ENCODE measurements at places on chromosomes 16 and 17.

- peak; percentile 45 for DNase-seq
Observed at GRCh38 chr17:68378268-68379176, 78.8 kb downstream of the WIPI1 start.

DNA sequence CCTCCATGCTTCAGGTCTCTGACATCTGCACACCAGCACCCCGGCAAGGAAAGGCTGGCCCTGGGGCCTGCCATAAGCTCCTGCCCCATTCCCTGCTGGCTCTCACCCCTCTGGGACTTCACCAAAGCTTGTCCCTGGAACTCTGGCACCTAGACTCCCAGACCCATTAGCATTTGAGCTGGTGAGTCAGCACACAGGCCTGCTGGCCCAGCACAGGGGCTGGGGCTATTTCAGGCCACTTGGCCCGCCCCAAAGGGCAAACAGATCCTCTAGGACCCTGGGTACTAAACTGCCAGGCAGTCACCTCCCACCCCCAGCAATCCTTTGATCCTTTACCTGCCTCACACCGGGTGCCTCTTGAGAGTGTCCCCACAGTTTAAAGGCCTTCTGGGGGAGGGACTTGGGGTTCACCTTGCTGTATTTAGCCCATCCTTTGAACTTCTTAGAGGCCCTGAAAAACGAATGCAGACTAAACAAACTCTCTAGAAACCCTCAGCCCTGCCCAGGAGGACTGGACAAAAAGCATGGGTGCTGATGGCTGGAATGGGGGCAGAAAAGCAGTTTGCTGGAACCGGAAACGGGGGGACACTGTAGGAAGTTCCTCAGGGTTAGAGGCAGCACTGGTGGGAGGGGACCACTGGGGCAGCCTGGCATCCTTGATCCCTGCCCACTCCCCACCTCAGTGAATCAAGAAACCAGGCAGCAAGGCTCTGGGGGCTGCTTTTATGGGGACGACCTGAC is 3.2 kb upstream of the SAMD14 start:
- DNase-seq: no peak

DNA sequence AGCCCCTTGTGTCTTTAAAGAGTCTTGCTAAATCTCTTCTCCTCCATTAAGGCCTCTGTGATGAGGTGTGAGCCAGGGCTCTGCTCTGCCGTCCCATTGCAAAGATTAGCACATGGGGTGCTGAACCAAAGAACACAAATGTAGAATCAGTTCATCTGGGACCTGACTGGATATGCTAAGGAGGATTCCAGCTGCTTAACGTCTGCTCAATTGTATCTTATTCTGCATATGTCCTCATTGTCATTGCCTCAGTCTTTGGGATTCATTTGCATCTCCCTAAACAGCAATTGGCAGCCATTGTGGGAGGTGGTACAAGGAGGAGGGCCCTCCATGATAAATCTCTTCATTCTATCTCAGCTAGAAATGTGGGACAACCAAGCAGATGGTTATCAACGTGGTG is 106.3 kb upstream of the ADAMTS18 start:
- no peak for DNase-seq

- DNase-seq: no peak
Observed at GRCh38 chr16:11583889-11584565, 2.7 kb downstream of the LITAF start.

- no peak for DNase-seq
Observed at GRCh38 chr17:5980941-5981340, 89.2 kb upstream of the WSCD1 start.

GRCh38 chr17:64154717-64155116 is 24.8 kb upstream of the ERN1 start:
- DNase-seq: no peak

DNA sequence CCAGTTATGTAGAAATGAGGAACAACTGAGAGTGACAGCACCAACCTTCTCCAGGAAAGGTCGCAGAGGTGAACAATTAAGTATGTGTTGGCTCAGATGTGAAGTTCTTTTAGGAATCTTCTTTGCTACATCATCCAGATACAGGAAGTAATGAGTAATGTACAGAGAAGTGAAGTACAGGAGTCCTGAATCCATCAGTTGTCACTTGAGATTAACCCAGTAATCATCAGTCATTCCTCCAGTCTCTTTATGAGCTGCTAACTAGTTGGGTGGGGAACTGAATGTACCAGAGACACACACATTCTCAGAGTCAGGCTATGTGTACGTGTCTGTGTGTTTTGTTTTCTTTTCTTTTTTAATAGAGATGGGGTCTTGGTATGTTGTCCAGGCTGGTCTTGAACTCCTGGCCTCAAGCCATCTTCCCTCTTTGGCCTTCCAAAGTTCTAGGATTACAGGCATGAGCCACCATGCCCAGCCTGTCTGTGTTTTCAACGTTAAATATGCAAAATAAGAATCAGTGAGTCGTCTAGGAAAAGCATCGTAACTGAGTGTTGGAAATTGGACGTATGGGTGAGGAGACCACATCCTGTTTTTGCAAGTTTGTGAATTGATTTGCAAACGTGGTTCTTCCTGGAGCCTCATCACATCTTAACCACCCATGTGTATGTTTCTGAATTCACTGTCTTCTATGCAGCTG is 19.9 kb downstream of the ZNF200 start:
- DNase-seq: no peak

- DNase-seq: no peak
Observed at GRCh38 chr17:74432766-74433391, 991 bp downstream of the GPRC5C start.

GRCh38 chr16:11278681-11279628 is 2.2 kb downstream of the PRM1 start:
- DNase-seq: no peak

DNA sequence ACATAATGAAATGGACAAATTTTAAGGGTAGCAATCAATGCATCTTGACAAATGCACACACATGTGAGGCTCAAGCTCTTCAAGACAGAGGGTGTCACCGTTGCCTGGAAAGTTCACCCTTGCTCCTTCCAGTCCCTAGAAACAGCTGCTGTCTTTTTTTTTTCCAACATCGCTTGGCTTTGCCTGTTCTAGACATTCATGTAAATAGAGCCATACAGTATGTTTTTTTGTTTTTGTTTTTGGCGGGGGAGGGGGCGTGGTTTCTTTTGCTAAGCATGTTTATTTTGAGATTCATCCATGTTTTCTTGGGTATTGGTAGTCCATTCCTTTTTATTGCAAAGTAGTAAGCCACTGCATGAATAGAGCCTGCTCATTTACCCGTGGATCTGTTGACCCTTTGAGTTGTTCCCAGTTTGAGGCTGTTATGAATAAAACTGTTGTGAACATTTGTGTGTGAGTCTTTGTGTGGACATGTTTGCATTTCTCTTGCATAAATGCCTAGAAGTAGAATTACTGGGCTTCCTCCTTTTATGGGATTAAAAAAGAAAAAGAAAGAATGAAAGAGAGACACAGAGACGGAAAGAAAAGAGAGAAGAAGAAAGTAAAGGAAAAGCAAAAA is 78.4 kb downstream of the NT5M start:
- DNase-seq: no peak

GRCh38 chr16:63816276-63816675 is 1305.6 kb downstream of the CDH11 start:
- no peak for DNase-seq

- no peak for DNase-seq
Observed at GRCh38 chr16:54159490-54160080, 127.0 kb downstream of the IRX3 start.

DNA sequence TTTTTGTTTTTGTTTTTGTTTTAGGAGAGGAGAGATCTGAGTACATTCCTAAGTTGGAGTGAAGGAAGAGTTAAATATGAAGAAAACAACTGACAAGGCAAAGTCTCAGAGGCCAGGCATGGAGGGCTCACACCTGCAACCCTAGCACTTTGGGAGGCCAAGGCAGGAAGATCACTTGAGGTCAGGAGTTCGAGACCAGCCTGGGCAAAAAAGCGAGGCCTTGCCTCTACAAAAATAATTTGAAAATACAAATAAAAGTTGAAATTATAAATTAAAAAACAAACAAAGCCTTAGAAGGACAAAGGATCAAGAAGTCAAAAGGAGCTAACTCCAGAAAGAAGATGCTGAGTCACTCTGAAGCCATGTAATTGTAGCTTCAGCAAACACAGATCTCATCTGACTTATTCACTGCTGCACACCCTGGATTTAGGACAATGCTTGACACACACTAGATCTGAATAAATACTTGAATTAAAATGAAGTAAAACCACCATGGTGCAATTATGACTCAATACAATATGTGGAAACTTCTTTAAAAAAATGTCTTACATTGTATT is 9.1 kb downstream of the CEP20 start:
- DNase-seq: no peak

DNA sequence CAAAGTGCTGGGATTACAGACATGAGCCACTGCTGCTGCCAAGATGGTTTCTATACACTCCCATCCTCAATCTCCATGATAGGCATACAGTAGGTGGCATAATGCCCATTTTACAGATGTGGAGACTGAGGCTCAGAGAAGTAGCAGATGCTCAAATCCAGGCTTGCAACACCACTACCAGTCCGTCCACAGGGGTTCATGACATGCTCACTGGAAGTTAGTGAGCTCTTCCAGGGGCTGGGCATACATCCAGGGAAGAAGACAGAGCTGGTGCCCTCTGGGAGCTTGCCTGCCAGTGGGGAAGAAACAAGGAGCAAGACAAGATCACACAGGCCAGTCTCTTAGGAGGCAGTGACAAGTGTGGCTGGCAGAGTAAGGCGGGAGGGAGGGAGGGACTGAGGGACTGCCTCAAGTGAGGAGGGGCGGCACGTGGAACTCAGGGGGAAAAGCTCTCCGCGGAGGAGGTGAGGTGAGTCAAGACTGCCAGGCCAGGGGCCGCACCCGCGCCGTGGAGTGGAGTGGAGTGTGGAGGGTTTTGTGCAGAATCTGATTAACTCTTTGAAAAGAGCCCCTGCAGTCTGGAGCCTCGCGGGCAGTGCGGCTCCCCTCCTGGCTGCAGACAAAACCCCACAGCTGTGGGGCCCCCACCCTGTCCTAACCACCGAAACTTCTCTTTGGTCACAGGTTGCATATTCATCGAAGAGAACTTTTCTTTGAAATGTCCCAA is 27.9 kb downstream of the SREBF1 start:
- no peak for DNase-seq

DNA sequence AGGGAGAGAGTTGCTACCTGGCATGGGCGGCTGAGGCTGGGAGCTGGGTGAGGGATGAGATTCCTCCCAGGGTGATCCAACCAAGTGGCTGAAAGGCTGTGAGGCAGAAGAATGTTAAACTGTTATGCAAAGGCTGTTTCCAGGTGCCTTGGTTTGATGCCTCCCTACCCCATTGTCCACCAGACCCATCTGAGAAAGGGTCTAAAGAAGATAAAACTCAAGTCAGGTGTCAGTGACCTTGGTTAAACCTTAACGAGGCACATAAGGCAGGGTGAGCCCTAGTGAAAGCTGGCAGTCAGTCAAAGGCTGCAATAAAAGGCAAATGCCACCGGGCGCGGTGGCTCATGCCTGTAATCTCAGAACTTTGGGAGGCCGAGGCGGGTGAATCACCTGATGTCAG is 23.8 kb downstream of the LDHD start:
- DNase-seq: no peak

DNA sequence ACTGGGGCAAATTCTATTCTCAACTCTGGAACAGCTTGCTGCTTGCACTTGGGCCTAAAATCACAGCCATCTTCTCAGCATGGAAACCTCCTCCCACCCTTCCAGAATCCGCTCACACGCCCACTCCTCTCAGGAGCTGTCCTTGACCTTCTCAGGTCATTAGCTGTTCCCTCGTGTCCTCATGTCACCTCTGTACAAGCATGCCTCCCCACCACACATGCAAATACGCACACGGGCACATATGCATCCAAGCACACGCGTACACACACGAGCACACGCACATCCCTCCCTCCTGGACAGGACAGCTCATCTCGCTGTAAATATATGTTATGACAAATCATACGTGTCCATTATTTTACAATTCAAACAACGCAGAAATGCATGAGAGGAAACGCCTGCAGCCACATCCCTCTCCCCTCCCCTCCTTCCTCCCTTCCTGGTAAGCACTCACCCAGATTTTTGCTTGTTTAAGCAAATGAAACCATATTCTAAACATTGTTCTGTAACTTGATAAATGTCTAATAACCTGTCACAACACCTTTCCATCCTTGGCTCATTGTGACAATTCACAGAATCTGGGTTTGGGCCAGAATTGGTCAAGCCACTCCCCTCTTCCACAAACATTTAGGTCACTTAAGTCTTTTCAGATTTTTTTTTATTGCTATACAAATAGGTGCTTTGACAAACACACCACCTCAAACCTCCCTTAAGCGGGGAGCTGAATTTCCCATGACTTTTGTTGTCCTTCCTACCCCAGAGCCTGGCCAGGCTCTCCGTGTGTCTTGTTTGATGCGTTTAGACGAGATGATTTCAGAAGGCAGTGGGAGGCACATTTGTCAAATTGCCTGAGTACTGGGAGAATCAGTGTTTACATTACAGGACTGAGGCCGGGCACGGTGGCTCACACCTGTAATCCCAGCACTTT is 41.7 kb downstream of the DNAH17 start:
- no peak for DNase-seq

DNA sequence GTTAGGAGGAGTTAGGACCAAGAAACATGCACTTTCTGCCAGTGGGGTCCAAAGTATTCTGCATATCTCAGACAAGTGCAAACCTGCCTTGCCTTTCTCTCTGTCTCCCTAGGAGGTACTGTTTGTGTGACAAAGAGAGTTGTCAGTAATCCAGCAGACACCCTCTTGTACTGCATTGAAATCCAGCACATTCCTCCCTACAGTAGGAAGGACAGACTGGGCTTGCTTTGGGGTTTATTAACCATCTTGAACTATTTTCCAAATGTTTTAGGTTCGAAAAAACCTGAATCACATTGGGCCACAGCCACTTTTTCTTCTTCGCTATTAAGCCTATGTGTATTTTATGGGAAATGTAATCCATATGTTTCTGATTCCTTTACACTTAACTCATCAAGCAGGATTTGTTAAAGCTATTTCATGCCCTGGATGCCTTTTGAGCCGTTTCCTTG is 204.2 kb upstream of the KCNJ16 start:
- DNase-seq: no peak

- DNase-seq: no peak
Observed at GRCh38 chr16:11681976-11682654, 13.9 kb downstream of the SNN start.

- no peak for DNase-seq
Observed at GRCh38 chr17:47297661-47298400, 25.9 kb upstream of the EFCAB13 start.

Data from mesothelial cell of epicardium (in vitro differentiated cells).